Thymus (tissue), 14 donors: ENCODE measurements at places on chromosomes 12 and 14.

DNA sequence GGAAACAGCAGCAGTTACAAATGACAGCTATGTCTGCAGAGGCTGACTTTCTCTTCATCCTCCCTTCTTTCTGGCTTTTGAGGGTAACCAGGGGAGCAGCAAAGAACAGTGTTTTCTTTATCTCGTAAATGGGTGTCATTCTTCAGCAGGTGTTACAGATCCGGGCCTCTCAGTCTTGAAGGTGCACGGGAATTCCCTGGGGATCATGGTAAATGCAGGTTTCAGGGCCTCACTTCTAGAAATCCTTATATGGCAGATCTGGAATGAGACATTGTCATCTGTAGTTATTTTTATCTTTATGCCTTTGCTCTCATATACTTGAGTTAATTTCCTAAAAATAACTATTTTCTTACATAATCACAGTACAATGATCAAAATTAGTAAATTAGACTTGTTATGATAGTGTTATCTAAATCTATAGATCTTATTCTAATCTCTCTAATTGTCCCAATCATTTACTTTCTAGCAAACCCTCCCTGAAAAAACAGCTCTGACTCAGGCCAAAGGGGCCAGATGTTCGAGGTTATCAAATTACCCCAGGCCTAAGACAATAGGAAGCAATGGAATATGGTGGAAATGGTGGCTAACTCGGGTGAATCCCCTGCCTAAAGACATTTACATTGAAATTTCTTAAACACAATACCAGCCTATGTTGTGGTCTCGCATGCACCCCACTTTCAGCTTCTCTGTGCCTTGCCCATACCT, 145.0 kb downstream of the CAND1 start:
- no peaks in the 10 kb centered on the region for H3K36me3 ChIP-seq
- H3K27me3 ChIP-seq = no peaks in the 10 kb centered on the region
- no peak for DNase-seq
- H3K27ac ChIP-seq = peak overlapping the region; percentile 69
- H3K4me3 ChIP-seq = no peak overlapping the region

GRCh38 chr12:10740182-10740581, 17.1 kb upstream of the YBX3 start:
- H3K4me1 ChIP-seq = no peaks in the 10 kb centered on the region
- no peaks in the 10 kb centered on the region for H3K27me3 ChIP-seq
- no peaks in the 10 kb centered on the region for H3K36me3 ChIP-seq
- DNase-seq = no peak
- no peak overlapping the region for H3K27ac ChIP-seq

DNA sequence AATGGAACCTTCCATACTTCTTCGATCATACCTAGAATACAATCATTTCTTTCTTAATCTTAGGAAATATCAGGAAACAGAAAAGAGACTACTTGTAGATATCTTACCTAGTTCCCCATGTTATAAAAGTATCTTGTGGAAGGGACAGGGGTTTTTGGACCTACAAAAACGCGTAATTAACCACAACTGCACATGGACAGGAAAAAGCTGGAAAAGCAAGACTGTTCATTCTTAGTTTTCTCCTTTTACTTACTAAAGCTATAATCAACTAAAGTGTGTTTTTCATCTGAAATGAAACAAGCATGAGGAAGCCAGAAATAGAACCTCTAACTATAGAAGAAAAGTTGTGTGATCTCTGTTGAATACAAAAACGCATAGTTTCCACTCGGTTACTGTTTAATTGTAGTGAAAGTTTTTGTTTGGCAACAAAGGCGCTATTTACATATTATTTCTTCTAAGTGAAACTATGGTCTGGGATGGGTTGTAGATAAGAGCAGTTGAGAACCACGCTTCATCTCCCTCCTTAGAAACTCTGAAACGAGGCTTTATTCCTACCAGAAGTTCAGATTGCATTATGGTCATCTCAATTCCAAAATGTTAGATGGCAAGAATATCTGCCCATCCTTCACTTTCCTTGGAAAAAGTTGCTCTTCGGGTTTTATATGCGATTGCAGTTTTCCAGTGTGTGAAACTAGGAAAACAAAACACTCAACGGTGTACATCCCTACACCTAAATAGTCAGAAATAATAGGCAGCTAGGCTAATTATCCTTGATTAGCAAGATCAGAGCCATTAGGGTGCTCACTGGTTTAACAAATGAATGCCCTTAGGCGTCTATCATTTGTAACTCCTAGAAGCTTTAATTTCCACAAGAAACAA, 1.1 kb downstream of the BCAT1 start:
- peak overlapping the region; percentile 58 for H3K4me3 ChIP-seq
- H3K27me3 ChIP-seq = peaks cover 7% of the 10 kb centered on the region
- H3K27ac ChIP-seq = no peak overlapping the region
- peaks cover 5% of the 10 kb centered on the region for H3K4me1 ChIP-seq

DNA sequence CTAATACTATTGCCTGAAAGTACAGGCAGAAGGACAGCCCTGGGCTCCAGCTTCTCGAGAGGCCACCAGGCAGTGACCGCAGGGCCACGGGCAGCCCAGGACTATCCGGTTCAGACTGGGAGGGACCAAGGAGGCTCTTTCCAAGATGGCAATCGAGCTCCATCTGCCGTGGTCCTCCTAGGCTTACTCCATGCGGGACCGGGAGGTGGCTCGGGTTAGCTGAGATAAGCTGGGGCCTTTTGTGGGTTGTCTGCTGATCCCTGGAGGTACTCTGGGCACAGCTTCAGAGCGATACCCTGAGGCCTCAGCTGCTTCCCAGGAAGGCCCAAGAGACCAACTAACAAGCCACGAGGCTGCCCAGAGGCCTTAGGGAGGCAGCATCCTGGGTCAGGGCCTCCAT, 33.1 kb downstream of the SNRNP35 start:
- H3K27me3 ChIP-seq = no peaks in the 10 kb centered on the region
- no peaks in the 10 kb centered on the region for H3K36me3 ChIP-seq
- no peaks in the 10 kb centered on the region for H3K4me1 ChIP-seq
- no peak overlapping the region for H3K27ac ChIP-seq

- H3K27ac ChIP-seq = peak within 1 kb of the TSS; percentile 87
- peak; percentile 14 for DNase-seq
- H3K36me3 ChIP-seq = peaks cover 3% of the 10 kb centered on the region
- peaks cover 10% of the 10 kb centered on the region for H3K27me3 ChIP-seq
- peak within 1 kb of the TSS; percentile 84 for H3K4me3 ChIP-seq
These were observed at the start of gene HIP1R for GRCh38 chr12:122834921-122835749. TSS of gene HIP1R (plus strand) at chr12:122835457. CDS start at chr12:122835551, 94 bp downstream.

DNA sequence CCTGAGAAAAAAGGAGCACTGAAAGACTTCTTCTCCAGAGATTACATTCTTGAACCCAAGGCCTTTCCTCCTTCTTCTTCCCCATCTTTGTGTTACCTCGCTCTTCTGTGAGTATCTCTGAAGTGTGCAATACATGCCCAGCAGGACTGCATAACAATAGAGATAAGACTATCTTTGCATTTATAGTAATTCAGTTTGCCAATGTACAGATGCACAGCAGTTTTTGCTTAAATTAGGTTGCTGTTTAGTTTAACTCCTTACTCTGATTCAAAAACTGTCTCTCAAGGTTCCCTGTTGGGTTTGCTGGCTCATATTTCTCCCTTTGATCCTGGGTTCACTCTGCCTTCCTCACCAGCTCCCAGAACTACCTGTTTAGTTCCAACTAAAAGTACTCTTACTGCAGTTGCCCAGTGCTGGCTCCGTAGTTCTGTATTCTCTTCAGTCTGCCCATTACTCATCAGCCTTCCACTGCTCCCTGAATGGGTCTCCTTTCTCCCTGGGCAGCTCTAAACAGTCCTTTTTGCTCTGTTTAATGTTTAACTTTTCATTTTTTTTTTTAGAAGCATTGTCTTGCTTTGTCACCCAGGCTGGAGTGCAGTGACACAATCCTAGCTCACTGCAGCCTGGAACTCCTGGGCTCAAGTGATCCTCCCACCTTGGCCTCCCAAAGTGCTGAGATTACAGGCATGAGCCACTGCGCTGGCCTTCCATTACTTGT, 180.6 kb upstream of the CAND1 start:
- no peaks in the 10 kb centered on the region for H3K4me1 ChIP-seq
- no peaks in the 10 kb centered on the region for H3K36me3 ChIP-seq
- DNase-seq = no peak

GRCh38 chr14:103316721-103317121, 17.3 kb upstream of the EIF5 start:
- H3K27me3 ChIP-seq = no peaks in the 10 kb centered on the region
- DNase-seq = no peak
- H3K4me1 ChIP-seq = peaks cover 6% of the 10 kb centered on the region
- no peak overlapping the region for H3K4me3 ChIP-seq
- H3K27ac ChIP-seq = no peak overlapping the region

DNA sequence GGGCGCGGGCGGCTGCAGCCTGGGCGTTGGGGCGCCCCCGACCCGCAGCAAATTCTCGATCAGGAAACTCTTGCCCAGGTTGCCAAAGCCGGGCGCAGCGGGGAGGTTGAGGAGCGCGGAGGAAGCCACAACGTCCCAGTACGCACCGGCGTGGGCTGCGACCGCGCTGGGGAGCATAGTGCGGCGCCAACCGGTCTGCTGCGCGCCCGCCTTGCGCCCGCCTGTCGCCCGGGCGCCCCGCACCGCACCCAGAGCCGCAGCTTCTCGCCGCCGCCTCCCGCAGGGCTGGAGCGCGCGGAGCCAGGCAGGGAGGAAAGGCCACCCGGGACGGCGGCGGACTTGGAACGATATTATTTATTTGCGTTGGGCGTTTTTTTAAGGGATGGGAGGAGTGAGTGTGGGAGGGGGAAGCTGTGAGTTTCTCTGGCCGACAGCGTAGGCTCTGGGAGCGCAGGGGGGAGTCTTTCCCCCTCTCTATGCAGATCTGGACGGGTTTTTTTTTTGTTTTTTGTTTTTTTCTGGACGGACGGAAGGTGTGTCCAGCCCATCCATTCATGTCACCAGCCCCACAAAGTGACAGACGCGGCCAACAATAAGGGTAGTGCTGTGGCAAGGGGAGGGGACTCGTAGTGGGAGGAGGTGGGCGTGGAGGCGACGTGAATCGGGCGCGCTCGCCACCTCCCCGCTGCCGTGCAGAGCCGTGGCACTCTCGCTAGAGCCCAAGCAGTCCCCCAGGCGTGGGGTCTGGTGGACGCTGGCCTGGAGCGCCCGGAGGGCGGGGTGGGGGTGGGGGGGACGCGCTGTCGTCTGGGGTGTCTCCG, at the start of gene DBX2:
DBX2 (minus strand) TSS at position 349 of the 821 bp plus-strand sequence; CDS start at position 177, 172 bp downstream.
- no peaks in the 10 kb centered on the region for H3K4me1 ChIP-seq
- H3K36me3 ChIP-seq = no peaks in the 10 kb centered on the region
- no peak within 1 kb of the TSS for H3K27ac ChIP-seq
- H3K27me3 ChIP-seq = peaks cover 37% of the 10 kb centered on the region
- H3K4me3 ChIP-seq = peak within 1 kb of the TSS; percentile 8

- H3K4me3 ChIP-seq = peak overlapping the region; percentile 39
- H3K4me1 ChIP-seq = peaks cover 2% of the 10 kb centered on the region
- H3K27me3 ChIP-seq = peaks cover 99% of the 10 kb centered on the region
- H3K36me3 ChIP-seq = no peaks in the 10 kb centered on the region
These were observed 905 bp downstream of the CISTR start for GRCh38 chr12:53750812-53751335.

DNA sequence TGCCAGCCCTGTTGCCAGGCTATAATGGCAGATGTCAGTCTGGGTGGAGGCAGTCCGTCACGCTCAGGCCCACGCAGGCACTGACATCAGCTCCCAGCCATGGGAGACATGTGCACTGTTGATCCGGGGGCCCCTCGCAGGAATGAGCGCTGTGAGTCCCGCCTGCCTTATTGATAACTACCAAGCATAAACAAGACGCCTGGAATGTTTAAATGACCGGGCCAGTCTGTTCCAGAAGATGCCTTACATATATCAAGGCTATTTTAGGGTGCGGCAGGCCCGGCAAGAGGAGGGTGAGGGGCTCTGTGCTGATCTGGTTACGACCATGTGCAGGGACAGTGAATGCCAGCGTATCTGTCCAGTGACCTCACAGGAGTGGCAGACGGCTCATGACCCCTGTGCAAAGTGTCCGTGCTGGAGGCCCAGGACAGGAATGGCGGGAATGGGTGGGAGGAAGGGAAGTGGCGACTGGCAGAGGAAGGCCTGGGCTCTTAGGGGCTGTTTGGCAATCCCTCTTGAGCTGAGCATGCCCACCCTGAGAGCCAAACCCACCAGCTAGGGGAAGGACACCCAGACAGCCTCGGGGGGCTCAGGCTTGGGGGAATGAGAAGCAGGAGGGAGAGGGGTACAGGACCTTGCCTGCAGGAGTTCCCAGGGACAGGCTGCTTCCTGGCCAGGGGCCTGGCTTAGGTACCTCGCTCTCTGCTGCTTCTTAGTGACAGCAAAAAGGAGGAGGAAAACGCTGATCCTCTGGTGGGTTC, 49.3 kb downstream of the DLK1 start:
- no peak overlapping the region for H3K4me3 ChIP-seq
- no peaks in the 10 kb centered on the region for H3K36me3 ChIP-seq
- no peaks in the 10 kb centered on the region for H3K27me3 ChIP-seq
- H3K27ac ChIP-seq = no peak overlapping the region
- no peaks in the 10 kb centered on the region for H3K4me1 ChIP-seq
- no peak for DNase-seq

DNA sequence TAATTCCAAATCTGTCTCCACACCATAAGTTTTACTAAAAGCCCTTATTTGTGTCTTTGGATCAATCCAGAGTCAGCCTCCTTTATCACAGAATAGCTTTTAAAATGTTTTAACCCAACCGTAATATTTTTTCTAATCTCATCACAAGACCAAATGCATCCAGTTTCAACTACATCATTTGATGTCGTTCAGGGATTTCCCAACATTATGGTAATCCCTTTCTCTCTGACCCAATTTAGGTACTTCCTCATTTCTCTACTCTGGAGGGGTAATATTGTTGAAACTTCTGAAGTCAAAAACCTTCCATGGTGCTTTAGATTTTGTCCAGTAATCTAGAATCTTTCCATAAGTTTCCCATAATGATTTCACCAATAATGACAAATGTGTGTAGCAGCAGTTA, 596.8 kb downstream of the SOX5 start:
- H3K4me3 ChIP-seq = no peak overlapping the region
- no peak for DNase-seq
- H3K36me3 ChIP-seq = no peaks in the 10 kb centered on the region
- H3K27me3 ChIP-seq = no peaks in the 10 kb centered on the region

- H3K4me1 ChIP-seq = no peaks in the 10 kb centered on the region
- H3K36me3 ChIP-seq = no peaks in the 10 kb centered on the region
- no peak for DNase-seq
- H3K4me3 ChIP-seq = no peak overlapping the region
These were observed 145.1 kb upstream of the C14orf180 start for GRCh38 chr14:104434214-104435076.

DNA sequence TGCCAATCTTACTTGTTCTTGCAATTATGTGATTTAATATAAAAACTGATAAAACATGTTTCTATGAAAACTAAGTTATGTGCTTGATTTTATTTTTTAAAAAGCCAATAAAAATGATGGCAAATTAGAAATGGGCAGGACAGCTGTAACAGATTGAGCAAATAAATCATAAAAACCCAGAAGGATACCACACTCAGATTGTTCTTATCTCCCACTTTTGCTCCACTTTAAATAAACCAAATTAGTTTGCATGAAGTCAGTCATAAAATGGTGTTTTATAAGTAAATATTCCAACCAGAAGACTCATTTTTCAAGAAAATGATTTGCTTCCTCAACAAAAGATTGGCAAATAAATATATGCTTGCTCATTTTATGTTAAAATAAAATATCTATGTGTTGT, 307.9 kb upstream of the G2E3 start:
- no peak overlapping the region for H3K27ac ChIP-seq
- H3K4me3 ChIP-seq = no peak overlapping the region
- H3K4me1 ChIP-seq = no peaks in the 10 kb centered on the region
- no peaks in the 10 kb centered on the region for H3K27me3 ChIP-seq
